ENCODE measurements at places on chromosomes 16 and 17.

- no peak for DNase-seq
Measured at GRCh38 chr17:76087531-76087930, 8.5 kb downstream of the ZACN start.

DNA sequence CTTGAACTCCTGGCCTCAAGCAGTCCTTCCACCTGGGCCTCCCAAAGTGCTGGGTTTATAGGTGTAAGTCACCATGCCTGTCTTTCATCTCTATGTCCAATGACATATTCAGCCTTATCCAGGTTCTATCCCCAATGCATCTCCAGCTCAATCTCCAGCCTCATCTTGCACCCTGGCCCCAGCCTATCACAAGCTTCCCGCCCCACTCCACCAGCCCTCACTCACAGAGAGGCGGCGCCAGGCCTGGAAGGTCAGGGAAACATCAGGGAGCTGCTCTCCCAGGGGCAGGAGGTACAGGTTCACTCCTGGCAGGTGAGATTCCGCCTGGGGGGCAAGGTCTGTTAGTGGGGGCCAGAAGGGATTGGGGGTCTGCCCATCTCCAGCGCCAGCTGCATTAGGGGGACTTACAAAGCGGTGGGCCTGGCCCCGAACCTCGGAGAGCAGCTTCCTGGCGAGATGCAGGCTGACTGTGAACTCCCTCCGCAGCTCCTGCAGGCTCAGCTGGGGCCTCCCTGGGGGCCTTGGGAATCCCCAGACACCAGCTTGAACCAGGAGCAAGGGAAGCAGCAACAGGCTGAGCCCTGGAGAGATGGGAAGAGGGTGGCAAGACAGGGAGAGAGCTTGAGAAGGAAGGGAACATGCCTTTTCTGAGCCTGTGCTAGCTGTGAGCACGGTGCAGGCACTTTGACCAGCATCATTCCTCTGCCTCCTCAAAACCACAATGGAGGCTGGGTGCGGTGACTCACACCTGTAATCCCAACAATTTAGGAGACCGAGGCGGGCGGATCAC lies 3.0 kb downstream of the IL27 start:
- no peak for DNase-seq

- DNase-seq, result no peak
Measured at GRCh38 chr17:59110973-59111372, 4.3 kb upstream of the TRIM37 start.

- DNase-seq, result no peak
Measured at GRCh38 chr17:35082073-35082657, 18.7 kb upstream of the RFFL start.

GRCh38 chr16:19502395-19503131 lies 19.3 kb downstream of the GDE1 start:
- no peak for DNase-seq

GRCh38 chr17:17434477-17434876 lies 42.3 kb upstream of the MED9 start:
- DNase-seq, result no peak

GRCh38 chr16:10981697-10982216 lies 37.4 kb downstream of the CLEC16A start:
- peak; percentile 59 for DNase-seq

DNA sequence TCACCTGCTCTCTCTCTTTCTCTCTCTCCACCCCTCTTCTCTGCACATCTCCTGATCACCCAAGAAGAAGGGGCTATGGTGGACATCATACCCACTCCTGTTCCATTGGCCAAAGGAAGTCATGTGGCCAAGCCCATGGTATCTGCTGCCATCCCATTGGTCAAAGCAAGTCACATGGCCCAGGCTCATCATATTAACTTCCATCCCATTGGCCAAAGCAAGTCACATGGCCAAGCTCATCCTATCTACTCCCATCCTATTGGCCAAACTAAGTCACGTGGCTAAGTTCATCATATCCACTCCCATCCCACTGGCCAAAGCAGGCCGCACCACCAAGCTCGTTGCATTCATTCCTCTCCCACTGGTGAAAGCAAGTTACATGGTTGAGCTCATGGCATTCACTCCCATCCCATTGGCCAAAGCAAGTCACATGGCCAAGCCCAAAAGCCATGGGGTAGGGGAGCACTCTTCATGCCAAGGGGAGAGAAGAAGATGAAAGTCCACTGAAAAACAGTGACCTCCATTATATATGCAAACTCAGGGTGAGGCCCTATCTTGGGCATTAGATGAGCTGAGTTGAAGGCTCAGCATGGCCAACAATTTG lies 29.2 kb downstream of the SNX20 start:
- no peak for DNase-seq

GRCh38 chr16:34803683-34804416 lies 1344.4 kb downstream of the TP53TG3F start:
- DNase-seq, result no peak

GRCh38 chr17:39754161-39754957 lies 16.6 kb downstream of the GRB7 start:
- peak; percentile 100 for DNase-seq

DNA sequence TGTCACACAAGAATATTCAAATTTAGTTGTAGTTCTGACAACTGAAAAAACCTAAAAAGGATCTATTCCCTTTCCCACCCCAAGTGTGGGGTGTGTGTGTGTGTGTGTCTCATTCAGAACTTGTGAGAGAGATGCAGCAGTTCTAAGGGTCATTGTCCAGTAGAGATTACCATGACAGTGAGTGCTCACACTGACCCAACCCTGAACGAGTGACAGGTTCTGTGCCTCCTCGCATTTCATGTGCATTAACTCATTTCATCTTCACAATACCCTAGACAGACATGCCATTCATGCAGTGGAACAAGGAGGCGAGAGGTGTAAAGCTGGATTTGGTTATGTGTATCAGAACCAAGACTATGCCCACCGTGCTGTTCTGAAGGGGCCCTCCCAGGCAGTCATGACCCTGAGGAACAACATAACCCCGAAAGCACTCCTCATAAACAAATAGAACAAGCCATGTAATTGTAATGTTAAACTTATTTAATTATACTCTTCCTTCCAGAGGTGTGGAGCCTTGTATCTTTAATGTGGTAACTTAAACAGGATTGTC lies 102.1 kb downstream of the CLEC16A start:
- DNase-seq, result no peak

GRCh38 chr16:88939972-88940861 lies 36.8 kb downstream of the CBFA2T3 start:
- DNase-seq, result no peak

GRCh38 chr17:16975744-16976625 lies 4.1 kb upstream of the TNFRSF13B start:
- no peak for DNase-seq

DNA sequence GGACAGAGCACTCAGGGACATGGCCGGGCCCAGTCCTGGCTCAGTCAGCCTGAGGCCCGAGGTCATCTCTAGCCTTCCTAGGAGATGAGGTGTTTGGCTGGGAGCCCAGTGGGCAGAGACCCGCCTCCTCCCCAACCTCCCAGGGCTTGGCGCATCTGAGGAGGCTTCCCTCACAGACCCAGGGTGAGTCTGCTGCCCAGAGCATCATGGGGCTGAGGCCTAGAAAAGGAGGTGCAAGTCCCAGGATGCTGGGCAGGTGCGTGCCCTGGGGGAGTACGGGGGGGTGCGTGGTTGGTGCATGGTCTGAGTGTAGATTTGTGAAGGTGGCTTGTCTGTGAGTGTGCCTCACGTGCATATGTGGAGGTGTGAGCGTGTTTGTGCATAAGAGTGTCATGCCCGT lies 4.7 kb downstream of the PDE6G start:
- DNase-seq, result no peak
